ENCODE measurements at places on chromosomes 2 and 18.

DNA sequence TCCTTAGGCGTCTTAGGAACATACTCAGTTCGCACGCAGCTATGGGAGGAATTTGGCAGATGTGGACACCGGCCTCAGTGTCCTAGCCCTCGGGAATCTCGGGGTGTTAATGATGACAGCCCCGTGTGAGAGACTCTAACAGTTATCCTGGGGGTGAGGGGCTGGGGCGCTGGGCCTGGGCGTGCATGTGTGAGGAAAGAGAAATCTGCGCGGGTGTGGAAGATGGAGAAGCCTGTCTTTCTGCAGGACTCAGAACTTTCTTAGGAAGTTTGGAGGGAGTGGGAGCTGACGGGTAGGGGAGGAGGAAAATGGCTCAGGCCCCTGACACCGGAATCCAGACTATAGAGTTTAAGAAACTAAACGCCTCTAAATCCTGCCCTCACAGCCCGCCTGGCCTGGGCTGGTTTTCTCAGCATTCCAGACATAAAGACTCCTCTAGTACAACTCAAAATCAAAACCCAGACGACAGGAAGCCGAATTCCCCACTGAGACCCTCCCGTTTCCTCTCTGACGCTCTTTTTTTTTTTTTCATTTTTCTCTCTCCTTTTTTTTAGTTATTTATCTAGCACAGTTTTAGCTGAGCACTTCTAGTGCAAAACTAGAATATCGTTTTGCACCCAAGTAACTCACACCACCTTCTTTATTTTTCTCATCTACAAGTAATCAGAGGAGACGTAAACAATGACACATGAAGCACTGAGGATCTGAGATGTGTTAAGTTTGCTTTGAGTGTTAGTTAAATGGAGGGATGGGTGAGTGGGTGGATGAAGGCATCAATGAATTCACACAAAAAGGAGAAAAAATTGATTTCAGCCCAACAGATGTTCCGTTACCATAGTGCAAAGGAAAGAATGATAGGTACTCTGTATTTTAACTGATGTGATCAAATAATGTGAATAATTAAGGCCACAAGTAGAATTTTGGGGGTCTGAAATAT lies 1.2 kb upstream of the HAAO start:
- no peak for DNase-seq

DNA sequence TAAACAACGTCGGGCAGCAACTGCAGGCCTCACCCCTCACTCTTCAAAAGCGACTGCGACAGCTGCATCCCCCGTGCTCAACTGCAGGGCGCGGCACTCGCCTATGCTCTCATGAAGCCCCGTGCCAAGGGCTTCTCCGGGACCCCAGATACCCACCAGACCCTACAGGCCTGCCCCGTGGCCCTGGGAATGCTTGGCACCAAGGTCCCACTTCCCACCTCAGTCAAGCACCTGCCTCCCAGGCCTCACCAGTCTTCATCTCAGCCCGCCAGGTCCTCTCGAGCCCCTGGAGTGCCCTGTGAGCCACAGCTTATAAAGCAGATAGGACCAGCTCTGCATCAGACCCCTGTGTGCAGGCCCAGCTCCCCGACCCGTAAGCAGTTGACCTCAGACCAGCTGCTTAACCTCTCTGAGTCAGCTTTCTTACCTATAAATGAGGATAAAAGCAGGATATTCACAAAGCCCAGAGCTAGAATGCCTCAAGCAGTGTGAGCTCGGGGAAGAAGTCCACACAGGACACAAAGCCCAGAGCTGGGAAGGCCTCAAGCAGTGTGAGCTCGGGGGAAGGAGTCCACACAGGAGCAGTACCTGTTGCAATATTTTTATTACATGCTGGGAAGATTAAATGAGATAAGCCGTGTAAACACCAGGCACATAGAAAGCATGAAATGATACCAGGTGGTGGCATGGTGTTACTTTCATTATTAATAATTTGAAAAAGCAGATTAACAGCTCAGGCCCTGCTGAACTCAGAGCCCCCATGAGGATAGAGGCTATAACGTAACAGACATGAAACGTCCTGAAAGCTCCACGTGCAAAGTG lies 96.9 kb downstream of the HDAC4 start:
- no peak for DNase-seq

GRCh38 chr18:49061239-49061990 lies 110.7 kb upstream of the SMAD7 start:
- no peak for DNase-seq

DNA sequence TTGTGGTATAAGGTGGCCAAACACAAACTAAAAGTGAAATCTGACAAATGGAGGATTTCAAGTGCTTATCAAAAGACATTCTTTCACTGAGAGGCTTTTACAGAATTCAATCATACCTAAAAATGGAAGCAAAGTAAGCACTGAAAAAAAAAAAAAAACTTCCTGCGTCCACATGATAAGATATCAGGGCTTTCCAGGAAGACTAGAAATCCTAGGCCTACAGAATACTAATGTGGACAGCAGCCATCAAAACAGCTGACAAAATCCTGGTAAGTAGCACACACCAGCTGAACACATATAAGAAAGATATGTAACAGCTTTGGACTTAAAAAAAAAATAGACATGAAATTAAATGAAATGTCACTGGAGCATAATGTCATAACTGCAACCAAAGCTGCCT lies 178.2 kb downstream of the SUCLG1 start:
- no peak for DNase-seq

DNA sequence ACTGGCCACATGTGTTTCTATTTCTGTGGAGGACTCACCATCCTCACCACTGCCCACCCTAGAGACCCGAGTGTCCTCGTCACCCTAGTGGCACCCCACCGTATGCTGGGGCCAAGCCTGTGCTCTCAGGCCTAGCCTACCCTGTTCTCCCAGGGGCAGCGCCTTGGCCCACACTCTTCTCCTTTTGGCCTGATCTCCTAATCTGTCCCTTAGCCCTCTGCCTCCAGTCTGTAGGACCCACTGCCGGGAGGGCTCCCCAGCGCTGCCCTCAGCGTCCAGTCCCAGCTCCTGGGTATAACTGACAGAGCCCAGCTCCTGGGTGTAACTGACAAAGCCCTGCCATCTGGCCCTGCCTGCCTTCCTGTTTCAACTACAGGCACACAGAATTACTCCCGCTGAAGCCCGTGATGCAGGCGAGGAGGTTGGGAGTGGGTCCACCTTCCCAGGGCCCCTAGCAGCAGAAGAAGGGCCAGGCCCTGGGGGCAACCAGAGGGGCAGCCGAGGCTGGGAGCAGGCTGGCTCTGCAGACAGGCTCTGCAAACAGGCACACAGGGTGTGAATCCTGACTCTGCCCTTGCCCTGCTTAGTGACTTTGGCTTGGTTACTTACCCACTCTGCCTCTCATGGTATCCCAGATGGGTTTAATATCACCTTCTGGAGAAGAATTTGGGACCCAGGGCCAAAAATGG lies 25.6 kb upstream of the PTMA start:
- no peak for DNase-seq
